ENCODE measurements at places on chromosomes 12 and 14.

GRCh38 chr12:21301-22189, 45.0 kb upstream of the IQSEC3 start:
- no peak for DNase-seq

DNA sequence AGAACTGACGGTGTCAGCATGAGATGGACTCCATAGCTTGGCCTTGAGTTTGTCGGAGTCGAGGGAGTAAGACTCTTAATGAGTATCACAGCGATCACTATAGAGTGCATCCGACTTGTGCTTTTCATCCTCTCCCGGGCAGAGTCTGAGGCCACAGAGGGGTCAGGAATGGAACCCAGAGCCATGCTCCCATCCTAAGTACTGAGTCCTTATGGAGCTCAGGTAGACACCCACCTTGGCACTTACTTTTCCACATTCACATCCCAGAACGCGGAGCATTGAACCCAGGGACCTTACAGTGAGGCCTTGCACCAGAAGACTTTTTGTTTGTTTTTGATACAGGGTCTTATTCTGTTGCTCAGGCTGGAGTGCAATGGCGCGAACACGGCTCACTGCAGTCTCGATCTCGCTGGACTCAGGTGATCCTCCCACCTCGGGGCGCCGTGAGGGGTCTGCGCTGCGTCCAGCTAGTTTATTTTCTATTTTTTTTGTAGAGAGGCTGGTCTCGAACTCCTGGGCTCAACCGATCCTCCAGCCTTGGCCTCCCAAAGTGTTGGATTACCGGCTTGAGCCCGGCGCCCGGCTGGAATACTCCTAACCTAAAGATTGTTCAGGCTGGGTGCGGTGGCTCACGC, 719 bp upstream of the SRSF9 start:
- no peak for DNase-seq

GRCh38 chr12:120855823-120856588, 48.2 kb downstream of the SPPL3 start:
- no peak for DNase-seq

GRCh38 chr12:123085730-123086487, 65.0 kb downstream of the PITPNM2 start:
- DNase-seq, result no peak

DNA sequence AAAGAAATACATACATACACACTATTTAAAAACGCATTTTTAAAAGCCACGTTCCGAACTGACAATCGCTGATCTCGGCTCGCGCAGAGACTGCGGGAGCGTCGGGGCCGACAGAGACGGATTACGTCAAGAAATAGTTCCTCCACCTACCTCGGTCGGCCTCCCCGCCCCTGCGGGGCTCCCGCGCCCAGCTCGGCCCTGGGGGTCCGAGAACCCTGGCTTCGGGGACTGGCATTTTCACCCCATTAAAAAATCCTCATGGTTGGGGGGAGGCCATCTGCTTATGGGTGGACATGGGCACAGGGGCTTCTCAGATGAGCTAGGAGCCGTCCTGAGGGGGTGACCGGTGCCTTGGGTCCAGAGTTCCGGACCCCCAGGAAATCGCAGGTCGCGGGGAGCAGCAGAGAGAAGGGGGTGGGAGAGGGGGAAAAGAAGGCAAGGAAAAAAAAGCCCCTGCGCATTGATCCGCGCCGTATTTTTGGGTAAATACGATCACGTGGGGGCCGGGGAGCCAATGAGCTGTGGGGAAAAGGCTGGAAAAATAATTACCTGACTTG, 324 bp upstream of the HOXC9 start:
- no peak for DNase-seq

- DNase-seq, result no peak
Measured at GRCh38 chr14:85333313-85333712, 196.6 kb upstream of the FLRT2 start.

- DNase-seq, result no peak
Measured at GRCh38 chr14:61219673-61220072, 61.5 kb downstream of the TMEM30B start.

DNA sequence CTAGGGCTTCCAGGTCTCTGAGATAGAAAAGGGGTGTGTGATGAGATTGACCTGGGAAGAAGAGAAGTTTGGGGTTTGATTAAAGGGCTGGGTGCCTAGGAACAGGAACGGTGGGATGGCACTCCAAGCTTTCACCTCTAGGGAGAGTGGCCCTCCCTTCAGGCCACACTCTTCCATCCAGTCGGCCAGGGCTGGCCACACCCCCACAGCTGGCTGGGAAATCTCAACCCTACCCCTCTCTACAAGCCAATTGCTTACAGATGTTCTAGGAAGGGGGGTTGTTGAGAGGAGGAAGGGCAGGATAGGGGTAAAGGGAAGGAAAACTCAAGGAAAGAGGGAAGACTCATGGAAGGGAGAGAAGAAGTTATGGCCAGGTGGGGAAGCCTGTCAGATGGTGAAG, 6.6 kb upstream of the ITGA5 start:
- no peak for DNase-seq

- no peak for DNase-seq
Measured at GRCh38 chr12:18383203-18383602, 121.9 kb downstream of the PIK3C2G start.

- no peak for DNase-seq
Measured at GRCh38 chr12:52275686-52276085, 1.2 kb downstream of the KRT86 start.

DNA sequence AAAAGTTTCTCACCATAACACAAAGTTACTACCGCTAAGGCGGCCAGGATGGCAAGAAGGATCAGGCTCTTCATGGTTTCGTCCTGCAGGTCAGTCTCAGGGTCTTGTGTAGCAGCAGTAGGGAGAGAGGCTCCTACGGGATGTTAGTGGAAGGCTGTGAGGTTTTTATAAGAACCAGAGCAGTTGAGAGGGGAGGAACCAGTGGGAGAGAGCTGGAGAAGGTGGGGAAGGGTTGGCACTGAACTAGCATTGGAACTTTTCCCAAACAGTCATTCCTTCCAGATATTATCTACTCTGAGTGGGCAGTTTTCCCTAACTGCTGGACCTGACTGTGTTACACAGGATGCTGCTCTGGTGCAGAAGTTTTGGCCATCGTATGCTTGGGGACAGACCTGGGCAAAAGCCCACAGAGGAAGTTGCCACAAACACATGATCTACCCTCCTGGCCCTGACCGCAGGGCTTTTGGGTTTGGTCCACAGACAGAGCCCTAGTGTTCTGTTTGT, at the start of gene MGP:
Gene MGP (minus strand): TSS at position 137 of the 504 bp plus-strand sequence. CDS start 63 bp downstream, at position 74.
- DNase-seq, result no peak

- no peak for DNase-seq
Measured at GRCh38 chr14:31395572-31396205, 24.7 kb downstream of the HEATR5A start.

DNA sequence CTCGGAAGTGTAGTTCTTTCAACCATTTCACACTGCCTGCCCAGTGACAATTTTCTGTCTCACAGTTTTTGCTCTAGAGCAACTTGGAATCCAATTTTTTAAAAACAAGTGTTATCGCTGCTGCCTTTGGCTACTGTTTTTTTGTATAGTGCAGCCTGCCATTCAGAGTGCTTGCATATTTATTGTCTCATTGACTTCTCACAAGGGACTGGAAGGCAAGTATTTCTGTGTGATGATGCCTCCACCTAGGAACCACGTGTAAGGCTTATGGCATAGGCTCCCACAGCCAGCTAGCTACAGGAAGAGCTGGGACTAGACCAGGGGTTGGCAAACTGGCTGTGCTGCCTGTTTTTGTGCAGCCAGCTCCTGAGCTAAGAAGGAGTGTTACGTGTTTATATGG, 903 bp downstream of the PARPBP start:
- DNase-seq, result no peak

DNA sequence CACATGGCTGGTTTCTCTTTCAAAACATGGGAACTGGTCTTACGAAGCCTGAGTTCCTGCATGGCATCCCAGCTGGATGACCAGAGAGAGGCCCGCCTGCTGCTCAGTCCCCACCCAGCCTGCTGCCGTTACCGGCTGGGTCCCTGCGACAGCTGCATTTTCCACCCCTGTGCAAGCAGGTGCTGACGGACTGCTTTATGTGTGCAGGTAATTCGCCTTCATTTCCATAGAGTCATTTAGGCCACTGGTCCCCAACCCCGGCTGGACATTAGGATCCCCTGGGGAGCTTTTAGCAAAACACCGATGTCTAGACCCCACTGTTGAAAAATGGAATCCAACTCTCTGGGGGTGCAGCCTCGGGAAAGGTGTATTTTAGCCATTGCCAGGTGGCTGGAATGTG, 51.9 kb downstream of the RBM19 start:
- no peak for DNase-seq

- no peak for DNase-seq
Measured at GRCh38 chr14:58709949-58710348, 72.2 kb downstream of the DACT1 start.

DNA sequence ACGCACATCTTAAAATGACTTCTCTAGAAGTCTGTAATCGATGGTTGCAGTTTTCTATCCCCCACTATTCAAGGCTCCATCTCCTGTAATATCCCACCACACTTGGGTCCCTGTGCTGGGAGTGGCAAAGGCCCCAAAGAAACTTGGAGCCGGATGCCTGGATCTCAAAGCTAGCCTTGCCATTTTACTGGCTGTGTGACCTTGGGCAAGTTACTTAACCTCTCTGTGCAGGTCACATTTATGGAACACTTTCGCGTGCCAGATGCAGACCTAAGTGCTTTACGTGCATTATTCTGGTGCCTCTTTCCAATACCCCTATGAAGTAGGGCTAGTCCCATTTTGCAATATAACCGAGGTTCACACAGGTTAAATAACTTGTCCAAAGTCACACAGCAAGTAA, 151.8 kb upstream of the PRMT8 start:
- DNase-seq, result no peak

DNA sequence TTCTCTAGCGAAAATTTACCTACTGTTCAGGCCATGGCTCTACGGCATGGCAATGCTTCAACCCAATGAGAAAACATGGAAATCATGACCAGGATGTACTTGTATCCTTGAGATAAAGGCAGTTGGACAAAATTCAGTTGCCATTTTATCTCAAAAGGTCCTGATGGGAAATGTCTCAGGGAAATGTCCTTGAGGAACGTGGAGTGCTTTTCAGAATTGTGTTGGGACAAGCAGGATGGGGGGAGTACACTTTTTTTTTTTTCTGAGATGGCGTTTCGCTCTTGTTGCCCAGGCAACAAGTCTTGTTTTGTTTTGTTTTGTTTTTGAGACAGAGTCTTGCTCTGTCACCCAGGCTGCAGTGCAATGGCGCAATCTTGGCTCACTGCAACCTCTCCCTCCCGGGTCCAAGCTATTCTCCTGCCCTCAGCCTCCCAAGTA, 86.8 kb upstream of the EIF5 start:
- no peak for DNase-seq

DNA sequence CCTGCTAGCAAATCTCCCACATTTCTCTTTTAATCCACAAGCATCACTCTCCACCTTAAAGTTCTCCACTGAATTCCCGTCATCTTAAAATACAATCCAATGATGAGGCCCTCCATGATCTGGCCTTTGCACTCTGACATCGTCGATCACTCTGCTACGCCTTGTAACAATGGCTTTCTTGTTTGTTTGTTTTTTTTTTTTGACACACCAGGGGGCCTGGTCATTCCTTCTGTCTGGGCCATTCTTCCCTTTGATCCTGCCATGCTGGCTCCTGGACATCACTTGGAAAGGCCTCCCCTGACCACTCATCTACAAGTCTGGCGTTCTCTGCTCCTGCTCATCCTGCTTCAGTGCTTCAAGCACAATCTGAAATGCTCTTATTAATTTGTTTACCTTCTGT, 233.5 kb downstream of the PPM1H start:
- no peak for DNase-seq

DNA sequence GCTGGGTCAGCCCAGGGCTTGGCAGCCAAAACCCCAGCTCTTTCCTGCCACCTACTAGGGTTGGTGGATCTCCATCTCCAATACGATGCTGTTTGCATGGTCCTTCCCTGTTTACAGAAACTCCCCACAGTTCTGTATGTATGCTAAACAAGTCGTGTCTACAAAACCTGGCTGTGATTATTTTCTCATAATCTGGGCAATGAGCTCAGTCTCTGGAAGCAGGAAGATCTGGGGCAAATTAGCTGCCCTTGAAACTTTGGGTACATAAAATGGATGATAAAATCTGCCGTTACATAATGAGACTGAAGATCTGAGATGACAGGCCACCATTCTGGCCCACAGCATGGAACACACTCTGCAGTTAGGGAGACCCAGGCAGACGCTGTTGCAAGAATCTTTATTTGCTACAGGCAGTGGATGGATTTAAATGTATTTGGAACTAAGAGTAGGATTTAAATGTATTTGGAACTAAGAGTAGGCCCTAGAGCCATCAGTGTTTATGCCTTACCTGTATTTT, 31.7 kb downstream of the ACADS start:
- no peak for DNase-seq

GRCh38 chr14:67650694-67651093, 23.7 kb downstream of the VTI1B start:
- no peak for DNase-seq

GRCh38 chr14:35285168-35286002, 6.8 kb upstream of the PSMA6 start:
- no peak for DNase-seq

DNA sequence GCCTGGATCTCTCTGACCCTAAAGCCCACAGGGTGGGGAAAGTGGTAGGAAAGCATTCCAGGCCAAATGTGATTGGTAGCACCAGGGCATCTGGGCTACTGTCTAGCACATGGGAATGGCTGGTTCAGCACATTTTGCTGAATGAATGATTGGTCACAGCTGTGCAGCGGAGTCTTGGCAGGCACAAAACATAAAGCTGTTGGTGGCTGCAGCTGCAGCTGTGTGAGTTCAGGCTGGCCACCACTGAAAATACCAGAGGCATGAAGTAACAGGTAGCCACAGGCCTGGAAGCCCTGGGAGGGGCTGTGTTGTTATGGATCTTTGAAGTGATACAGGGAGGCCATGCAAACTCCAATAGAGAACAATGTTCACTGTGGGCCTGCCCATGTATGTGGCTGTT, 72.7 kb downstream of the MYRFL start:
- no peak for DNase-seq

DNA sequence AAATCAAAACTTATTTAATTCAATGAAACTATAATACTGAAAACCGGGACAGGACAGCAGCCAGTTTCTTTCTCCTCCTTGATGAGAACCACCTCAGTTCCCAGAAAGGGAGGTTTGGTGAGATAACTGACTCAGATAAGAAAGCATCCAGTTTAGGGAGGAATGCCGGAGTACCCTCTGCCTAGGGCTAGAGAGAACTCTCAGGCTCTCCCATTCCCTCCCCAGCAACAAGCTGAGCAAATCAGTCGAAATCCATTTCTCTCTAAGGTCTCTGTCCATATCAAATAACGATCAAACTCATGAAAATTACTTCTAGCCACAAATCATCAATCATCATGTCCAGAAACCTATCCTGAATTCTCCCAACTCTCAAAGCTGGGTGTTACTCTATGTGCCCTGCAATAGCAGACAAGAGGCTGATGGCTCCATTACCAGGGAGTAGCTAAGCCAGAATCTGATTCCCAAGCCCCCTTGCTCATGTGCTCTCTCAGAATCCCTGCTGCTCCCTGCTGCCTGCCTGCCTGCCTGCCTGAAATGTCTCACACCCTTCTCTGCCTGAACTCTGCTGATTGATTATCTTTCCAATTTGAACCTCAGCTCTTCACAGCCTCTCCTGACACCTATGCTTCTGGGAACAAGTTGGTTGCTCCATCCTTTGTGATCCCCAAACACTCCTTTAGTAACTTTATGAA, 49.4 kb downstream of the SLC25A47 start:
- DNase-seq, result no peak

GRCh38 chr12:107783406-107784376, 9.2 kb downstream of the ASCL4 start:
- DNase-seq, result no peak

GRCh38 chr12:6288235-6288634, 22.2 kb upstream of the PLEKHG6 start:
- DNase-seq, result no peak

Measured in stimulated activated CD8-positive, alpha-beta memory T cell treated with anti-CD3 and anti-CD28 coated beads, Interleukin-12 subunit alpha, Interleukin-12 subunit beta, amount 100 ng/mL, for 4 hours (primary cell).